EH (cell line): ENCODE measurements at places on chromosomes 2 and 18.

- no peak for DNase-seq
These were observed 50.9 kb upstream of the PLB1 start for GRCh38 chr2:28444956-28445355.

DNA sequence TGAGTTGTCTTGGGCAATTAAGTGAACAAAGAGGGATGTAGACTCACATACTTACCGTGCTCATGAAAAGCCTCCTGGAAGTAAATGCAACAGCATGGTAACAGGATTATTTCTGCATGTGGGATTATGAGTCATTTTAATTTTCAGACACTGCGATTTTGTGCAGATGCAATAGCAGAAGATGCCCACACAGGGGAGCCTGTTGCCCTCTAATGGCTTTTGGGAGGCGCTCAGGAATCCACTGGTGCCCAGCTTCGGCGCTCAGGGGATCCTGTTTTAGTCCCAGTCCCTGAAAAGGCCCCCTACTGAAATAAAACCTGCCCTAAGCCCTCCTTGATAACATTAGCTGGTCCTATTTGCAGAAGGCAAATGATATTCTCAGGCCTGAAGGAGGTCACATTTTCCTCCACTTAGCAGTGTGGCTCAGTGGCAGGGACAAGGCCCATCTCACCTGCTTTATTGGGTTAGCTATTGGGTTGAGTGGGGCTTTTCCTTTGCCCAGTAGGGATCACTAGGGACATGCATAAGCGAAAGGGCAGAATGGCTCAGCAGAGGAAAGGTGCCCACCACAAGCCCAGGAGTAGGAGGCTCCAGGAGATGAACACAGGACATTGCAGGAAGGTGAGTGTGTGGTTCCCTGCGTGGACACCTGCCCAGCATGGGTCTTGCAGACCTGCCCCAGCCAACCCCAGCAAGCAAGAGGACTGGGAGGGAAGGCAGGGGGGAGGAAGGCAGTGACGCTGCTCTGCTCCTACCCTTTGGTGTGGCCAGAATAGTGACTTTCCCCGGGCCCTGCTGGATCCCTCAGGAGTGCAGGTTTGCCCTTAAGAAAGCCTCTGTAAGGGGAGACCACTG is 26.5 kb upstream of the KCNS3 start:
- peak; percentile 72 for DNase-seq

GRCh38 chr18:74569401-74569800 is 28.3 kb upstream of the ZNF407 start:
- no peak for DNase-seq

DNA sequence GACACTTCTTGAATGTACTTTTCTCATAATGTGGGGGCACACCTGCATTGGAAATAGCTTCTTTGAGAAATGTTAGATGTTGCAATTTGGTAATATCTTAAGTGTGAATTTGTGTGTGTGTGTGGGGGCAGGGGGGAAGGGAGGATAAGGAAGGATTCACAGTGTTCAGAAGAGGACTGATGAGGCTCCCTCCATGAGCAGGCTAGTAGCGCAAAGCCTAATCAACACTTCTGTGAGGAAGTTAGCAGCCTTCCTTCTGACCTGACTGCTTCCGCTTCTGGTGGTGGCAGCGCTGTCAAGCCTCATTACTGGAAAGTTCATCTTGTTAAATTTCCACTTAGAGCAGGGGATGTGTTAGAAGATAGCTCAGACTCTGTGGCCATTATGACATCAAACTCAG is 295.4 kb upstream of the SPRED2 start:
- no peak for DNase-seq

DNA sequence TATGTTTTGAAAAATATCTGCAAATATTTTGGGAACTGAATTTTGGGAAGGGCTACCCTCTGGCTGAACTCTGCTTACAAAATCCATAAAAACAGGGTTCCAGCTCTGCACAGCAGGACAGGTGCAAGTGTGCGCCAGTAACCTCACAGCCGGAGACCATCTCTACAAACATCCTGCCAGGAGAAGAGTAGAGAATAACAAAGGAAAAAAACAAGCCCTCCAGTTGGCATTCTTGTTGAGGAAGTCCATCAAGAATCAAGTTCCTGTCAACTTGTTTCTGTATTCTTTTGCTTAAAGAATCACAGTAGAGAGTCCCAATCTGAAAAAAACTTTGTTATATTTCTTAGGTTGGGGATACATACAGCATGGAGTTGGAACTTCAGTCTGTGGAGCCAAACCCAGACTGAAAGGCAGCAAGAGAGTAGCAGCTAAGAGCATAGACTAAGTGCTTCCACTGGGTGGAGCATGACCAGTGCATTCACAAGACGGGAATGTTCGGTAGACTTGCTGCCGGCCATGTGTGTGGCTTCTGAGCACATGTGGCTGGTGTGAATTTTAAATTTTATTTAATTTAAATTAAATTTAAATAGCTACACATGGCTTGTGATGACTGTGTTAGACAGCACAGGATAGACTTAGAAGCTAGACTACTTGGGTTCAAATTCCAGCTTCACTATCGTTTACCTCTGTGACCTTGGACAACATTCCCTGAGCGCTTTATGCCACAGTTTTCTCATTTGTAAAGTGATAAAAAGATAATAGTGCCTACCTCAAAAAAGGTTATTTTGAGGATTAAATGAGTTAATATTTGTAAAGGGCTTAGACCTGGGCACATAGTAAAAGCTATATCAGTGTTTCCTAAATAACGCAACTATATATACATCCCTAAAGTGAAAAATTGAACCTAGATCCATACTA is 41.9 kb downstream of the SPTBN1 start:
- DNase-seq = peak; percentile 37

GRCh38 chr2:98419977-98420725 is 24.5 kb upstream of the INPP4A start:
- no peak for DNase-seq

DNA sequence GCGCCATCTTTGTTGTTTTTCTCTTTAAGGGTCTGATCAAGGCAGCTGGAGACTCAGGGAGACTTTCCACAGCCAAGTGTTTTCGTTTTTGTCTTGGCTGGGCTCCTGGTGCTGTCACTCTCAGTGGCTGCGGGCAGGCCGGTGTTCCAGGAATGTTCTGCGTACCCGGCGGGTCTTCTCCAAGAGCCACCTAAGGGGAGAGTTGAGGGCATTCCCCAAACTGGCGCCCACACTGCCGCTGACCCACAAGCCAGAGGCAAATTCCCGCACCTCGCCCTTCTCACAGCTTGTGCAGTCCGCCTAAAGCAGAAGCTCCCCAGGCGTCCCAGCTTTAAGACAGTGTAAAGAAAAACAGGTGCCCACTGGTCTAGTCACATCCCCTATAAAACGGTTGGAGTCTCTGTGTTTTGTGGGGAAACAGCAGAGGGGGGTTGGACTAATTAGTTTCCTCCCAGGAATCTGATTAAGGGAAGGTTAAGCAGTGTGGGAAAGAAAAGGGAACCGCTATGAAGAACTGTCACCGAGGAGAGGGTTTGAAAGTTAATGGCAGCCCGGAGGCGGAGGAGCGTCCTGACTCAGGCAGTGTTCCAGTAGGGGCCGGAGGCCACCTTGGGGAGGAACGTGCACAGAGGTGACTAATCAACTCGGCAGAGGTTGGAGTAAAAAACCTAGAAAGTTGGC is 224.5 kb downstream of the SLC4A3 start:
- DNase-seq = peak; percentile 62
